A549 treated with RU486 at 1 μM for 4 hours (cell line): ENCODE measurements at places on chromosomes 4 and X. TPM values are rescaled to one million over a fixed set of nuclear protein-coding genes. Genes with fewer than 3 reads are reported as not detected.

The DRP2 gene
- total RNA-seq = 0.10 to 0.21 TPM (median 0.18 TPM) in 5 replicates

The EPHA5 gene
- 0.19 to 0.62 TPM (median 0.45 TPM) in 5 replicates for total RNA-seq

The MAGEB1 gene
- total RNA-seq = not detected in 5 replicates

The GLRB gene
- 0.45 to 0.85 TPM (median 0.76 TPM) in 5 replicates for total RNA-seq

The CXorf65 gene
- not detected in 5 replicates for total RNA-seq

The ANXA10 gene
- total RNA-seq = 2.3 to 4.1 TPM (median 3.4 TPM) in 5 replicates

The SOD3 gene
- not detected in 5 replicates for total RNA-seq

The RNF150 gene
- 0.19 to 0.57 TPM (median 0.36 TPM) in 5 replicates for total RNA-seq

The CXCL11 gene
- 0.19 to 0.27 TPM (median 0.20 TPM) in 3 of 5 replicates, not detected in the others for total RNA-seq

The CRMP1 gene
- 1.9 to 2.7 TPM (median 2.4 TPM) in 5 replicates for total RNA-seq

The HTRA3 gene
- 14.4 to 20.0 TPM (median 17.9 TPM) in 5 replicates for total RNA-seq

The MAGEA11 gene
- not detected in 5 replicates for total RNA-seq

The FAM47E gene
- 0.13 to 0.33 TPM (median 0.19 TPM) in 4 of 5 replicates, not detected in the other for total RNA-seq

The ERVMER34-1 gene
- 0.47 to 0.56 TPM (median 0.52 TPM) in 5 replicates for total RNA-seq

The UGT2B10 gene
- not detected in 5 replicates for total RNA-seq

The PRR32 gene
- not detected in 5 replicates for total RNA-seq

The TIGD4 gene
- total RNA-seq = 0.12 to 0.25 TPM (median 0.23 TPM) in 4 of 5 replicates, not detected in the other

The POLN gene
- 0.37 to 1.1 TPM (median 0.83 TPM) in 5 replicates for total RNA-seq

The DUSP9 gene
- total RNA-seq = 0.89 to 2.1 TPM (median 1.4 TPM) in 5 replicates

The SLC16A2 gene
- 24.6 to 29.4 TPM (median 26.4 TPM) in 5 replicates for total RNA-seq

The CDS1 gene
- total RNA-seq = 0.62 to 0.84 TPM (median 0.72 TPM) in 5 replicates

The MAGEB10 gene
- not detected in 5 replicates for total RNA-seq

The AMER1 gene
- total RNA-seq = 2.0 to 3.0 TPM (median 2.7 TPM) in 5 replicates

The TMSB15C gene
- 0.07 to 0.47 TPM (median 0.23 TPM) in 4 of 5 replicates, not detected in the other for total RNA-seq

The PPM1K gene
- total RNA-seq = 0.41 to 0.99 TPM (median 0.95 TPM) in 5 replicates

The ARHGAP6 gene
- total RNA-seq = 0.02 to 0.10 TPM in 2 of 5 replicates, not detected in the others

The CPLX1 gene
- 0.47 to 0.70 TPM (median 0.51 TPM) in 5 replicates for total RNA-seq

The TEX13C gene
- total RNA-seq = 0.01 TPM in 1 of 5 replicates, not detected in the others

The NLRP2B gene
- not detected in 5 replicates for total RNA-seq

The TIMM8A gene
- total RNA-seq = 28.2 to 35.5 TPM (median 29.9 TPM) in 5 replicates

The PCDH19 gene
- total RNA-seq = 0.01 to 0.06 TPM (median 0.02 TPM) in 3 of 5 replicates, not detected in the others
